ENCODE measurements at places on chromosomes 7 and 10.

GRCh38 chr7:82339958-82340357, 103.6 kb downstream of the CACNA2D1 start:
- no peak for DNase-seq

GRCh38 chr10:62047960-62048383, 146.5 kb downstream of the ARID5B start:
- no peak for DNase-seq

DNA sequence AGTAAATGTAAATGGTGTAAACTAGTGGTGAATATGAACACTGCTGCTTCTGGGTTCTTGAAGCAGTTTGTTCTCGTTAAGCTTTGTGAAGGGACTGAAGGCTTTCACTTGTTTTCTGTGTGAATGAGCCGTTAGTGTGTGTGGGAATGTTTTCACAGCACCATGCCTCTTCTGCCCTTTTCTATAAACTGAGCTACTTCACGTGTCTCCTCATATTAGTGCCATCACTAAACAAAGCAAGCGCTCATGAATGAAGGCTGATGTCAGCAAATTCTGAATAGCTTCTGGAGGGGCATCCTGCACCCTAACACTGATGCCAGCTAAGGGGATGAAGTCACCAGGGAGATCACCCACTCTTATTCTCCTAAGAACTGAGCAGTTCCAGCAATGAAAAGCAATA, 205.6 kb upstream of the ETV1 start:
- DNase-seq, result no peak

DNA sequence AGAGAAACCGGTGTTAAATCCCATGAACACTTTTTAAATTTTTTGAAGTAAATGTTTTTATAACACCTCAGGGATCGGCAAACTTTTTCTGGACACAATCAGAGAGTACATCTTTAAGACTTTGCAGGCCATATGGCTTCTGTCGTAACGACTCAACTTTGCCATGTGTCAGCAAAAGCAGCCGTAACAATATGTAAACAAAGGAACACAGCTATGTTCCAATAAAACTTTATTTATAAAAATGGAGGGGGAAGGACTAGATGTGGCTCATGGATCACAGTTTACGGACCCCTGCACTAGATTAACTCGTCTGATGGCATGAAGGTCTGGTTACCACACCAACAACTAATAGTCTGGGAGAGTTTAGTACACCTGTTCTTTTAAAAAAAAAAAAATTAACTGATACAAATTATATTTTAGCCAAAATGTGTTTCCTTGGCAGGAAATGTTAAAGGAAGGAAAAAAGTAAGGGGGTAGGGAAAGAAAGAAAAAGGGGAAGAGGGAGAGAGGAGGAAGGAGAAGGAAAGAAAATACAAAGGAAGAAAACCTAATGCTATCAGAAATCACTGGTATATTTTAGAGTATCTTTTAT, 50.2 kb downstream of the ABI1 start:
- DNase-seq, result no peak

- no peak for DNase-seq
These were observed 308.5 kb upstream of the NFE2L3 start for GRCh38 chr7:25843467-25843866.

GRCh38 chr7:156942708-156943090, 6.8 kb upstream of the NOM1 start:
- no peak for DNase-seq

- no peak for DNase-seq
These were observed 120.5 kb downstream of the WDR11 start for GRCh38 chr10:120971671-120972070.

DNA sequence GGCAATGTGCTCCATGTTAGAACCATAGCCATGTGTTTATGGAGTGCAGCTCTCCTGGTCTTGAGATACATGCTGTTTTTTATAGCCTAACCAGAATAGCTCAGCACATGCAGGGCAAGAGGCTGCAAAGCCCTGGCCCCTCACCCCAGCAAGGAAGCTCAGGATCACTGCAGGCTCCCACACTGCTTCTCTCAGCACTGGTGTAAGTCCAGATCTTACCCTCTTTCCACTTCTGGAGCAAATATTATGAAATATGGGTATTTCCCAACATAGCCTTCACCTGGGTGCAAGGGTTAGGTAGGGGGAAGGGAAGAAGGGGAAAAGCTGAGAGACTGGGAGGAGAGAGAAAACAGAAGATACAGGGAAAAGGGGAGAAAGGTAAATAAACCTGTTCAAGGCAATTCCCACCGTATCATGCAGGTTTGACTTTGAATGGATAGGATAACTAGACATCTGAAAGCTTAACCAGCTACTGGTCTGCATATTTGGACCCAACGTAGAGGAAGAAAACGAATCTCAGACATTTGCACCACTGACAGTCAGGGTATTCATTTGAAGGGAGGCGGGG, 19.7 kb downstream of the SKIDA1 start:
- no peak for DNase-seq

DNA sequence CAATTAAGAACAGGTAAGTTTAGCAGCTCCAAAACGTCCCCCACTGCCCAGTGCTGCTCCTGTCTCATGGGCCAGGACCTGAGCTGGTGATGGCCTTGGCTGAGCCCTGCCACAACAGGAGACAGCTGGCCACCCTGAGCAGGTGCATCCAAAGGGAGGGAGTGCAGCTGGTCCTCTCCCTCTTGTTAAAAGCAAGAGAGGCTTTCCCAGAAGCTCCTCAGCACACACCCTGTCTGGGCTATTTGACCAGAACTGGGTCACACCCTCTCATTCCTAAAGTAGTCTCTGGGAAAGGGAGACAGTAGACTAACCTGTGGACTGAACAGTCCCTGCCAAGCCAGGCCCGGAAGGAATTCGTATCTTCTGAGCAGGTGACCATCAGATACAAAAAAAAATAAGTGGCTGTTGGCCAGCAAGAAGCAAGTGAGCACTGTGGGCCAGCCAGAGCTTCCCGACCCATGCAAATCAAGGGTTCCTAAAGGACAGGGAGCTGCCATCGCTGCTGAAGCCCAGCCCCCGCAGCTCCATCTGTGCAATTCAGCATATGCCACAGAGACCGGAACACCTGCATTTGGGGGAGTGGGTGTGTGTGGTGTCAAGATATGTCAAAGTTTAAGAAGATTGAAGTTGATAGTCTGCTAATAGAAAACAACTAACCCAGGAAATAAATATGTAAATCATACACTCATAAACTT, 2.1 kb upstream of the TMEM72 start:
- DNase-seq, result no peak

DNA sequence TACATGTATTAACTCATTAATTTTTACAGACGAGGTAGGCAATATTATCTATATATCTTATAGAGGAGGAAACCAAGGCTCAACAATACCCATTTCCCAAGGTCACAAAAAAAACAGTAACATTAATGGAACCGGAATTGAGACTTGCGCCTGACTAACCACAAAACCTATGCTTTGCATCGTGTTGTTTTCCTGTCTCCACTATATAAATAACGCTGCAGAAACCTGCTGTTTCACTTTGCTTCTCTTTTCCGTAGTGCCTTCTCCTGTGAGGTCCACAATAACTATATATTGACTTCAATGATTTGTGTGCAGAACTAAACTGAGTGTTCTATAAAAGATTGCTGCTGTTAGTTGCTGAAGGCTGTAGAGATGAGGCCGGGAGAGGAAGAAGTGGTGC, 97.7 kb upstream of the RPA3 start:
- DNase-seq, result no peak

DNA sequence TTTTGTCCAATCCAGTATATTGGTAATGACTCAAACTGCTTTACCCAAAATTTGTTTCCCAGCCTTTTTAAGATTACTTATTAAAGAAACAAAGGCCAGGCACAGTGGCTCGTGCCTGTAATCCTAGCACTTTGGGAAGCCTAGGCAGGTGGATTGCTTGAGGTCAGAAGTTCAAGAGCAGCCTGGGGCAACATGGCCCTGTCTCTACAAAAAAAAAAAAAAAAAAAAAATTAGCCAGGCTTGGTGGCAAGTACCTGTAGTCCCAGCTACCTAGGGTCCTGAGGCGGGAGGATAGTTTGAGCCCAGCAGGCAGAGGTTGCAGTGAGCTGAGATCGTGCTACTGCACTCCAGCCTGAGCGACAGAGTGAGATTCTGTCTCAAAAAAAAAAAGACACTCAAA, 7.0 kb upstream of the ARHGAP12 start:
- DNase-seq, result no peak

GRCh38 chr10:84012831-84013458, 126.4 kb upstream of the GHITM start:
- no peak for DNase-seq

- DNase-seq, result peak; percentile 8
These were observed 454.4 kb downstream of the AUTS2 start for GRCh38 chr7:70052691-70053090.

GRCh38 chr7:40439686-40440085, 304.9 kb downstream of the SUGCT start:
- peak; percentile 27 for DNase-seq

- DNase-seq, result no peak
These were observed 4.8 kb downstream of the FBH1 start for GRCh38 chr10:5894873-5895272.

- no peak for DNase-seq
These were observed 4.6 kb upstream of the C10orf95 start for GRCh38 chr10:102455893-102456471.

DNA sequence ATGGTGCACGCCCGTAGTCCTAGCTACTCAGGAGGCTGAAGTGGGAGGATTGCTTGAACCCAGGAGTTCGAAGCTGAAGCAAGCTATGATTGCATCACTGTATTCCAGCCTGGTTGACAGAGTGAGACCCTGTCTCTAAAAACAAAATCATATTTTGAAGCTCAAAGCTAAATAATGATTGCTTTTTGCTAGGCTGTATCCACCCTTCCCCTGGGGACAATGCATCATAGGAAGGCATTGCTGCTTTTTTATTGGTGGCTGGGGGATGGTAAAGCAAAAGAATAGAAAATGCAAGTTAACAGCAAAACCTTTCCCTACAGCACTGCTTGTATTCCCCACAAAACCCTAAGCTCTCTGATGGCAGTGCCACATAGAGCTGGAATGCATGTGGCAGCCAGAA, 107.5 kb upstream of the WAC start:
- peak; percentile 3 for DNase-seq

- DNase-seq, result no peak
These were observed 68.3 kb upstream of the LYZL2 start for GRCh38 chr10:30697806-30698205.

All from skin of body (tissue), 3 donors.